Nucleus accumbens (tissue), 56 donors: ENCODE measurements at places on chromosomes 3 and 15.

DNA sequence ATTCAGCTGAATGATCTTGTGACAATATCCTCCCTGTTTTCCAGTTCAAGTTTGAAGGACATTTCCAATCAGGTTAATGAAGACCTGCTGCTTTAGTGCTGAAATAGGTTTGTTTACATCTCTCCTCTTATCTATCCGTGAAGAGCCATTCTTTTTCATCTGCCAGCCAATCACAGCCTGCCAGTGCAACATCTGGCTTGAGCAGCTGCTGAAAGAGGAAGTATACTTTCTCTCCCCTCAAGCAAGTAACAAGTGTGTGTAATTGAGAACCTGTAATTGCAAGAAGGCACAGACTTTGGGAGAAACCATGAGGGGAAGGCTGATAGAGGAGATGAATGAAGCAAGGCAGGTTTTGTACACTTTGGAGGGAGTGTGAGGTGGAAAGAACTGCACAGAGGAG is 404.3 kb downstream of the AGBL1 start:
- no peak for DNase-seq

DNA sequence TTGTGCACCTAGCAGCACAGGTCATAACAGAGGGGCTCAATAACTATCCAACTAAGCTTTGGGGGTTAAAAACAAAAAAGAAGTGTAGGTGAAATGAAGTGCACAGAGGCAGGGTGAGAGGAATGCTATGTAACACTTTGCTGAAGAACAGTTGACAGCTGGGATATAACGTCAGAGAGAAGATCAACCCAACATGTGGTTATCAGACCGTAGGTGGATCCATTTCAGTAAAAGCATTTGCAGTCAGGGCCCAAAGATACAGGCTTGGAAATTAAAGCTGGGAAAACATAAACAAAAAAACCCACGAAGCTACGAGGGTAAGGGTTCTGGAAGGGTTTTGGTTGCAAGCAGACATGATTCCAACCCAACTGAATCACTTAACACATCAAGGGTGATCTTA is 377.5 kb upstream of the NR2F2 start:
- no peak for DNase-seq

GRCh38 chr15:74233851-74234597 is 2.1 kb upstream of the CCDC33 start:
- no peak for DNase-seq

DNA sequence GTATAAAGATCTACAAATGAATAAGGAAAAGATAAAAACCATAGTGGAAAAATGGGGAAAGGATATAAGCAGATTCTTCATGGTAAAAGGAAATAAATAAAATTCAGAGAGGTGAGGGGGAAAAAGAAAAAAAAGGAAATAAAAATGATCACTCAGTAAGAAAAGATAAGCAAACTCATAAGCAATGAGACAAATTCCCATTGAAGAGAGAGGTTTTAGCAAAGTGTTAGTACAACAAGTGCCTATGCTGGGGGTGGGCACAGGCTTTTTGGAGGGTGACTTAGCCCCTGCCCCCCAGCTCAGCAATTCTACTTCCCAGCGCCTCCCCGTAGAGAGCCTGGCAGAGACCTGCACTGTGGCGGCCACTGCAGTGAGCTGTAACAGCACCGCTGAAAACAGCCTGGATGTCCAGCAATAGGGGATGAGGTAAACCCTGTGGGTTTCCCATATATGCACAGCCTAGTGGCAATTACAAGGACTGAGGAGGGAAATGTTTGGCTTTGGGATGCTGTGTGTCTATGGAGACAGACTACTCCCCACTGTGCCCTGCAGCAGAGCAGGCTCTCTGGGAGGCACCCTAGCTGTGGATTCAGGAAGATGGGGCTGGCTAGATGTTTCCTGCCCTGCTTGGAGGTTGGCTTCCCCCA is 23.7 kb upstream of the SFMBT1 start:
- no peak for DNase-seq

DNA sequence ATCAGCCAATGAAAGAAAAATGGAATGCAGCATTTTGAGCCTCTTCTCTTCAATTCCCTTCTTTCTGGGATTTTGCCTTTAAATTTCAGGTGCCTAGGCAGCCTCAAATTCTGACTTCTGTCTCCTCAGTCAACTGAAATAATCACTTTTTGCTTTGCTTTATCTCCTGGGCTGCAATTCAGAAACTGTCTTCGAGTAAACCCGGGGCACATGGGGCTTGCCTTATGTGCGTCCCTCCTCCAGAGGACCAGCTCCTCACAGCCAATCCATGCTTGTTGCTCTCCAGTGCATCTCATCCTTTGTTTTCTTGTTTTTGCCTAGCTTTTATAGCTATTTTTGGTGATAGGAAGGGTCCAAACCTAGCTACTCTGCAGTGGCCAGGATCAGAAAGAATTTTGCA is 8.8 kb downstream of the RTP3 start:
- no peak for DNase-seq

DNA sequence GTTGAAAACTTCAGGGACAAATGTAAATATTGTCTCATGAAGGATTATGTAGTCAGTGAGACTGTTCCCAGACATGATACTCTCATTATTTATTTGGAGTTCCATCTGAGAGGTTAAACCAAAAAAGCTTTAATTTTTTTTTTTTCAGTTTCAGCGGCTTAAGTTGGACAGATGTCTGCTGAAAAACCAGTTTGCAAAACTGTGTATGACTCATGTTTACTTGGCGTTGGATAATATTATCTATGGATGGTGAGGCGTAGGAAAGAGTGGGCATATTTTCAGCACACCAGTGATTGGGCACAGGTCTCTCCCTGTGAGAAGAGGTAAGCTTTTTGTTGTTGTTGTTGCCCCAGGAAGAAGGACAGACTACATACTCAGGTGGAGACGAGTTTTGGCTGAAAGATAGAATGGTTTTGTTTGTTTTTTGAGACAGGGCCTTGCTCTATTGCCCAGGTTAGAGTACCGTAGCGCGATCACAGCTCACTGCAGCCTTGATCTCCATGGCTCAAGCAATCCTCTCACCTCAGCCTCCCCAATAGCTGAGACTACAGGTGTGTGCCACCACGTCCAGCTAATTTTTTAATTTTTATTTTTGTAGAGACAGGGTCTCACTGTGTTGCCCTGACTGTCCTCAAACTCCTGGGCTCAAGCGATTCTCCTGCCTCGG is 16.4 kb upstream of the ANXA2 start:
- DNase-seq: no peak

DNA sequence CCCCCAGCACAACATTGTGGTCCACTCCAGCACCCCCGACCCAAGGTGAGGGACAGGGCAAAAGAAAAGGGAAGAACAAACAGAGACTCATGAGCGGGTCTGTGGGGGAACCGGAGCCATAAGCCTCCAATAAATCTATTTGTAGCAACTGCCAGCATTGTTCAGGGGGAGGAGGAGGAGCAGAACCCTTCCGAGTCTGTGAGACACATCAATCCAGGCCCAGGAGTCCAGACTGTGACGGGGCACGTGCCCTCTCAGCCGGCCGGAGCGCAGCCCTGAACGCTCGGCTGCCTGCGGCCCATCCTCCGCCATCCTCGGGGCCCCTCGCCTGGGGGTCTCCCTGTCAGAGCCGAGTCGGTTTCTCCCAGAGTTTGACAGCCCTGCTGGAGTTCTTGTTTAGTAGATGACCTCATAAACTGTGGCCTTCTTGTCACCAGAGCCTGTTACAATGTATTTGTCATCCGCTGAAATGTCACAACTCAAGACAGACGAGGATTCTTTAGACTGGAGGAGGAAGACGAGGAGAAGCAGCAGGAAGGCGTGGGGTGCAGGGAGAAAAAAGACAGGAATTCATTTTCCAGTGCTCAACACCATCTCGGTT is 47.9 kb downstream of the TLE3 start:
- DNase-seq: no peak

DNA sequence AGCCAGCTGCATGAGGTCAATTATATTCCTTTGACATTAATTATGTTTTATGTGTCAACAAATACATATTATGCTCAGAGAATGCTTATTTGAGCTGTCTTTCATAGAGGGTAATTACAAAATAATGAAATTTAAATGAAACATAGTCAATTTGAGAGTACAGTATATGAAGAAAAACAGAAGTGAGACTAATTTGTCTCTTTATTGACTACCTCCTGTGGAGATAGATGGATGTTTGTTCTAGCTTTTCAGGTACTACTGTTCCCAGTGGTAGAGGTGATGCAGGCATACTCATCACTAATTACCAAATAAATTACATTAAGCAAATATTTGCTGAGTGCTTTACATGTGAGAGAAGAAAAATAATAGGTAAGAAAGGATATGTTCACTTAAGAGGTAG is 1129.6 kb downstream of the OTOL1 start:
- no peak for DNase-seq

DNA sequence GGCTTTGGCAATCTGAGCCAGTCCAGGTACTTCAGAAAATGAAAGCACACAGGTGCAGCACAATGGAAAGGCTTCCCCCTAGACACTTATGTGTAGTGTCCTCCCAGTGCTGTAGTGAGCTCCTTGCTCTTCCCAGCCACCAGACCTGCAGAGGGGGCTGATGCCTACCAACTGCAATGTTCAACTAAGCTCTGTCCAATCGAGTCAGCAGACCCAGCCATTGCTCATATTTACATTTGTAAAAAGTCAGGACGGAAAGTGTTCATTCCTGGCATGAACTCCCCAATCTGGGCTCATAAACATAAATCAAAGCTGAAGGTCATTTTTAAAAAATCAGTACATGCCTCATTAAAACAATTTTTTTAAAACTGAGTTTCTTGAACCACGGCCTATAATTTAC is 73.0 kb downstream of the FOXP1 start:
- DNase-seq: no peak

DNA sequence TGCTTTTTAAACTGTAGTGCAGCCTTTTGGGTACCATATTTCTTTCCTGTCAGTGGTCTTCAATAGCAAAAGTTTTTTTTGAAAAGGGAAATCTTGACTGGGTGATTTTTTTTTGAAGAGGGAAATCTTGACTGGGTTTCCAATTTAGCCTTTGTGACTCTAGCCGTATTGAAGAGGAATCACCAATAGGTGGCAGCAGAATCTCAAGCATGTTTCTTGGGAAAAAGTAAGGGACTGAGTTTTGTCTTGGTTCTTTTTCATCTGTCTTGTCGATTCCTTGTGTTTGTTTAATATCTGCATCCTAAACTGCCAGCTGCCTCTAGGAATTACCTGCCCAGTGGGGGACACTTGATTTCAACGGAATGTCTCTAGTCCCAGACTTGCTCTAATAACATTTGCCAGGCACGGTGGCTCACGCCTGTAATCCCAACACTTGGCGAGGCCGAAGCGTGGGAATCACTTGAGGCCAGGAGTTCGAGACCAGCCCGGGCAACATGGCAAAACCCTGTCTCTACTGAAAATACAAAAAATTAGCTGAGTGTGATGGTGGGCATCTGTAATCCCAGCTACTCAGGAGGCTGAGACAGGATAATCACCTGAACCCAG is 89.2 kb downstream of the RBPMS2 start:
- no peak for DNase-seq

DNA sequence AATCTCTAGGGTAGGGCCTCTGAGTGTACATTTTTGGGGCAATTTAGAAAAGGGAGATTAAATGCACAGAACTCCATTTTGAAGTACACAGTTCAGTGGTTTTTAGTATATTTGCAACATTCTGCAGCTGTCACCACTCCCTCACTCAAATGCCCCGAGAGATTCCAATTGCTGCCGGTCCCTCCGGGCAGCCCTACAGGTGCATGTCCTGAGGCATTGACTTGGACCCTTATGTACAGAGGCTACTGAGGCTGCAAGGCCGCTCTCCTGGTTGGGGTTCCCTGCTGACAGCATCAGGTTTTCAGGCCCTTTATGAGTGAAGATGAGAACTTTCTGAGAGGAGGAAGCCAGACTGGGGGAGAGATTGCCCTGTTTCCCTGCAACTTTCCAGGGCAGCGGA is 39.6 kb downstream of the SMAD6 start:
- DNase-seq: no peak

DNA sequence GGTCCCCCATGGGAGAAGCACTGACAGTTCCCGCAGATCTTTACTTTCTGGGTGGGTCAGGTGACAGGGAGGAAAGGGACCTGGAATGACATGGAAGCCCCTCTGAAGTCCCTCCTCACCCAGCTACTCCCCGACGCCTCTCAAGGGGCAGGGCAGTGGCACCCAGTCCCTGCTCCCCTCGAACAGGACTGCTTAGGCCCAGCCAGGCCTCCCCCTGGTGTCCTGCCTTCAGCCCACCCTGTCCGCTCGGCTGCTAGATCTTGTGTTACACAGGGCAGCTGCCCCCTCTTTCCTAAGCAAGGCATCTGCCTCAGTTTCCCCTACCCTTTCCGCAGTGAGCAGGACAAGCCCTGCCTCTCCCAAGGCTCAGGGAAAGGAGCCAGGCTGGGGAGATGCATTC is 226.5 kb downstream of the XXYLT1 start:
- DNase-seq: no peak
